ENCODE measurements at places on chromosomes 1 and 21. TPM values are rescaled to one million over a fixed set of nuclear protein-coding genes. Genes with fewer than 3 reads are reported as not detected.

TRIM33 gene
- 42.0 TPM for total RNA-seq

CD1B gene
- not detected for total RNA-seq

- peak; percentile 29 for DNase-seq
Measured at GRCh38 chr1:2556277-2556677, at the start of gene TNFRSF14. TSS of gene TNFRSF14 (plus strand) at chr1:2556371. CDS start at chr1:2556665, 294 bp downstream.

GRCh38 chr1:73998348-73998959 is 199.5 kb downstream of the LRRIQ3 start:
- no peak for DNase-seq

GRCh38 chr1:29864431-29865022 is 628.2 kb downstream of the PTPRU start:
- no peak for DNase-seq

TMPRSS2 gene
- total RNA-seq = 13.1 TPM

KPRP gene
- not detected for total RNA-seq

DNA sequence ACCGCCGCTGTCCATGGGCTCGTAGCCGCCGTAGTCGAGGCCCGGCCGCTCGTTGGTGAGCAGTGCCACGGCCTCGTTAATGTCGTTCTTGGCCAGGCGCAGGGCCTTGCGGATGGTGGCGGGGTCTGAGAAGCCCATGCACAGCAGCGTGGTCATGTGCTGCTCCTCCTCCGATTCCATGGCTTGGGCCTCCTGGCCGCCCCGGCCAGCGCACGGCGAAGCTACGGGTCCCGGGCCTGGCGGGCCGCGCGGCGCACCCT is 300 bp downstream of the USP24 start:
- DNase-seq = peak; percentile 31

DNA sequence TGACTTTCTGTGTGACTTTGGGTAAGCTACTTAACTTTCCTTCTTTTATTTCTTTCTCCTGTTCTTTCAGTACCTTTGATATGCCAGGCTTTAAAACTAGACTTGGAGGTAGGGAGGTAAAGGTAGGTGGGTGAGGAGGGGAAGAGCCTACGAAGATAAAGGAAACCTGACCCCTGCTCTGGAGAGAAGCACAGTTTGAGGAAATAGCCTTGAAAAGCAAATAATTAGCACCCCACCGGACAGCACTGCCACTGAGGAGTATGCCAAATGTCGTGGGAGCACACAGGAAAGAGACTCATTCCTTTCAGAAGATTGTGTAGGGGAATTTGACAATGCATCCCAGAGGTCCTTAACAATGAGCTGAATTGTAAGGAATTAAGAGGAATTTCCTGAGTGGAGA is 65.2 kb upstream of the SPAG17 start:
- no peak for DNase-seq

- DNase-seq = no peak
Measured at GRCh38 chr1:207919523-207920170, 8.7 kb upstream of the CD34 start.

- no peak for DNase-seq
Measured at GRCh38 chr1:208009706-208010444, 99.0 kb upstream of the CD34 start.

- DNase-seq = no peak
Measured at GRCh38 chr1:100912019-100912418, 16.1 kb downstream of the SLC30A7 start.

PLA2G2A gene
- not detected for total RNA-seq

PSMD4 gene
- total RNA-seq = 302 TPM

DNA sequence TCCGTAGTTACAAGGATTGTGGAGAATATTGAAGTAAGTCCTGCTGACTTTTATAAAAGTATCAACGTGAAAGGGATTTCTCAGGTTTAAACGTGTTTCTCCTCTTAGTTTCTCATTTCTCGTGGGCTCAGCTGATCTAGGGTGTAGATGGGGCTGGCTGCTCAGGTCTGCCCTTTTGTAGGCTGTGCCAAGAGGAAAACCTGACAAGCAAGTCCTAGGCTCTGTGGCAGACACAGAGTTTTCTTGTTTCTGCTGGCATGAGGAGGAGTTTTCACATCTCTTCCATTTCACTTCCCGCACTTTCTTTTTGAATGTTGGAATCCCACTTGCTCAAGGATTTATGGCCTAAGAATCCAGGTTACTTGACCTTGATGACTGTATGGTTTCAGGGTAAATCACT is 14.8 kb downstream of the VPS13D start:
- no peak for DNase-seq

- DNase-seq = no peak
Measured at GRCh38 chr1:15737324-15738319, 1.6 kb downstream of the SLC25A34 start.

GRCh38 chr21:31552826-31553225 is 106.7 kb upstream of the SOD1 start:
- DNase-seq = no peak

DNA sequence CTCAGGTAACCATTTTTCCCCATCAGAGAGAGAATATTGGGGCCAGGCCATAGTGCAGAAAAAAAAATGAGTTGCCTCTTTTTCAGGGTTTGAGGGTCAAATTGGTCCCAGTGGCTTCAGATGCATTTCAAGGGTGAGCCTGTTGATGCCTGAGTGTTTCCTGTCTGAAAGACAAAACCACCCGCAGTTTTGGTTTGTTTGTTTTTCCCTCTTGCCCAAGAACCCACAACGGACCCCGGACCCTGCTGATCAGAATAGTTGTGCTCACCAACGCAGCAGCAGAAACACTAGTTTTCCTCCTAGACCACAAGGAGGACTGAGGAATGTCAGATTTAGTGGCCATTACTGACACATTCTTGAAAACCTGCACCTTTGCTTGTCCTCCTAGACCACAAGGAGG is 1433.1 kb downstream of the PLA2G4A start:
- no peak for DNase-seq

DNA sequence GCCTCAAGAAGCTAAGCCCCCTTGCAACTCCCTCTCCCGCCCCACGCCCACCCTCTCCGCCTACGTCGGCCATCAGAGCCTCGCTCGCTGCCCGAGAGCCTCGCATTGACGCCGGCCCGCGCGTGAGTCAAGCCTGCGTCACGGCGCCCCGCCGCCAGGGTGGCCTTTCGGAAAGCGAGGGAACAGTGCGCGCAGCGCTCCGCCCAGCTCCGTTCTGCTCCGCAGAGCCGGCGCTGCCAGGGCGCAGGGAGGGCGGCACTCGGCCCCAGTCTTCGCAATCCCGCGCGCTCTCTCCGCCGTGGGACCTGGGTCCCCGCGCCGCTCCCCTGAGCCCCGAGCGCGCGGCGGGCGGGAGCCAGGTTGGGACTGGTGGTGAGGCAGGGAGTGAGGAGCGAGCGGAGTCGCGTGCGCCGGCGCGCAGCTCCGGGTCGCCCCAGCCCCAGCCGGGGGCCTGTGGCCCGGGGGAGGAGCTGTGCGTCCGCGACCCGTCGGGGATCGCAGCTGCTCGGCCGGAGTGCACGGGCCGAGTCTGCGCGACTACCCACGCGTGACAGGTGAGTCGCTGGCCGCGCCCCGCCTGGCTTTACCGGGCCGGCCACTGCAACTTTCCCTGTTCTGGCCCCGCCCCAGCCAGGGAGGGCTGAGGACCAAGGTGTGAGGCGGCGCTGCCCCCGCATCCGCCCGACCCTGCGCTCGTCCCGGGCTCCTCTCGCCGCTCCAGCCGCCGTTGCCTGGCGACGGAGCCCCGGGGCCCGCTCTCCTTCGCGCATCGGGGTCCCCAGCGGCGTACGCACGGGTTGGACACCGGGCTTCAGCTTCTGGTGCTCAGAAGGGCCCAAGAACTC is at the start of gene SLC6A17:
Gene SLC6A17, plus strand, starts transcription at position 165 of the 845 bp plus-strand sequence. CDS start 16,436 bp downstream, outside the sequence.
- DNase-seq = peak; percentile 47

PLA2G2D gene
- not detected for total RNA-seq

HES3 gene
- not detected for total RNA-seq

DNA sequence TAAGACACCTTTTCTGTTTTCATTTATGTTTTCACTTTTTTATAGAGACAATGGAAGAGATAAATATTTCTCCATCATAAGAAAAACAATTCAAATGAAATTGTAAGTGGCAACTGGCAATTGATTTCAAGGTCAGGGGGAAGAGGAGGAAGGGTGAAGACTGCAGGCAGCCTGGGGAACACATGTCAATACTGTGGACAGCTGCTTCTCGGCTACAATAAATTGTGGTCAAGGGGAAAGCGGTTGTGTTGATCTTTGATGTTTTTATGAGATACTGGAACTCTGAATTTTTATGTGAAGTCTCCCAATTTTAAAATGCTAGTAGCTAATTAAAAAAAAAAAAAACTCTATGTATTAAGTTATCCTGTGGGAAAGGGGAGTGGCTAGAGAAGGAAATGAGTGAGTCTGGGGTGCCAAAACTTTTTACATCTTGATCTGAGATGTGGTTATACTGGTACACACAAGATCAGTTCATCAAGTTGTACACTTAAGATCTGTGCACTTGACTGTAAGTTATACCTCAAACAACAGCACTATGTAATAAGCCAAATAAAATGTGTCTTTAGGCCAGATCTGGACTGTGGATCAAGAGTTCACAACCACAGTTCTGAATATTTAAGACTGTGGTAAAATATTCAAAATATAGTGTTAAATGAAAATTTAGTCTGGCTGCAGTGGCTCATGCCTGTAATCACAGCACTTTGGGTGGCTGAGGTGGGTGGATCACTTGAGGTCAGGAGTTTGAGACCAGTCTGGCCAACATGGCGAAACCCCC is 18.0 kb downstream of the SSX2IP start:
- DNase-seq = no peak

- DNase-seq = peak; percentile 69
Measured at GRCh38 chr1:51189421-51190073, 46.5 kb upstream of the RNF11 start.

NCDN gene
- total RNA-seq = 36.0 TPM

GRCh38 chr1:203692565-203693470 is 66.2 kb downstream of the ATP2B4 start:
- peak; percentile 40 for DNase-seq

DNA sequence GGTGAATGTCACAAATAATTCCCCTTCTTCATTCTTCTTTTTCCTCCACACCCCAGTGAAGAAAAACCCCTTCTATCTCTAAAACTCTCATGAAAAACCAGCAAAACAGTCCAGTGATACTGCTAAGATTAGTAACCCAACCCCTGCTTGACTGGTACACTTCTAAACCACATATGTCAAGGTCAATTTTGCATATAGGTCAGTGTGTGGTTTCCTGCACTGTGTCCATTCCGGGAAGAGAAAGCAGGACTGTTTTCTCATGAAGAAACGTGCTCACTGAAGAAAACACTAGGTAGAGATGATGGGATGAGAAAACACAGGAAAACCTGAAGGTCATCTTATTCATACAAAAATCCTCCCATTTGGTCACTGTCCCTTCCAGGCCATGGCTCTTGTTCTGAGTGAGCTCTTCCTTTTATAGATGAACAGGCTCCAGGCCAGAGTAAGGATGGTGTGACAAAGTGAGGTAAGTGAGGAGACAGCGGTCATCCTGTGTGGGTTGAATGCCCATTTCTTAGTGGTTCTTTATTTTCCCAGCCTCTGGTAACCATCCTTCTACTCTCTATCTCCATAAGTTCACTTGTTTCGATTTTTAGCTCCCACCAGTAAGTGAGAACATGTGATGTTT is 122.7 kb downstream of the FASLG start:
- DNase-seq = no peak

- peak; percentile 25 for DNase-seq
Measured at GRCh38 chr1:18316764-18317163, 164.0 kb upstream of the KLHDC7A start.

DNA sequence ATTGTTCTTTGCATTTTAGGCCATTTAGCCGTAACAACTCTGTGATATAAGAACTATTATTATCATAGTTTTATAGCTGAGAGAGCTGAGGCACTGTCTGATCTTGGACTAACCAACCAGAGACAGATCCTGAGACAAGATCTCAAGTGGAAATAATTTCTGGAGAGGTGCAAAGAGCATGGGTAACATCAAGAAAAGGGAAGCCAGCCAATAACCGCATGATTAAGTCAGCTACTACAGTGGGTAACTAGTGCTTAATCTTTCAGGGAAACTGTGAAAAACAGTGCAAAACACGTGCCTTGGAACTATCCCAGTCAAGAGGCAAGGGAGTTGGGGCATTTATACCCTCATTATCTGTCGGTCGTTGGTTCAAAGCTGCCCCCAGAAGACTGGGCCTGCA is 105.8 kb downstream of the OMA1 start:
- no peak for DNase-seq

CFAP57 gene
- 0.56 TPM for total RNA-seq

GRCh38 chr1:214074477-214074876 is 86.7 kb downstream of the PROX1 start:
- DNase-seq = no peak

GRCh38 chr1:85319931-85320330 is 43.5 kb upstream of the BCL10 start:
- DNase-seq = no peak

GRCh38 chr1:187985897-187986654 is 1157.3 kb downstream of the PLA2G4A start:
- DNase-seq = no peak

DNA sequence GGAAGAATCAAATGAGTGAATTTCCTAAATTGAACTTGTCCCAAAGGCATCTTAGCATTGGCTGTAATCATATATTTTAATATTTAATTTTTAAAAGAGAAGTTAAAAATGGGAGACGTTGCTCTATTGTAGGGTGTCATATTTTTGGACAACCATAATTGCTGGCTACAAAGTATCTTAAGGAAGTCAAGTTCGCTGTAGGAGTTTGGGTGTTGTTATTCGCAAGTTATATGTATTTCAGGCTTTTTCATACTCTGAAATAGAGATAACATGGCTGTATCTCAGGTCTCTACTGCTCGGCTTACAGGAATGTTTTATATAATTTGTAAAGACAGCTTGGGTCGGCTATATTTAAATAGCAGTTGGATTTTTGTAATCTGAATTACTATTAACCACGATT is 852 bp downstream of the TMEM50A start:
- DNase-seq = no peak
